ENCODE measurements at places on chromosomes 2 and 18.

DNA sequence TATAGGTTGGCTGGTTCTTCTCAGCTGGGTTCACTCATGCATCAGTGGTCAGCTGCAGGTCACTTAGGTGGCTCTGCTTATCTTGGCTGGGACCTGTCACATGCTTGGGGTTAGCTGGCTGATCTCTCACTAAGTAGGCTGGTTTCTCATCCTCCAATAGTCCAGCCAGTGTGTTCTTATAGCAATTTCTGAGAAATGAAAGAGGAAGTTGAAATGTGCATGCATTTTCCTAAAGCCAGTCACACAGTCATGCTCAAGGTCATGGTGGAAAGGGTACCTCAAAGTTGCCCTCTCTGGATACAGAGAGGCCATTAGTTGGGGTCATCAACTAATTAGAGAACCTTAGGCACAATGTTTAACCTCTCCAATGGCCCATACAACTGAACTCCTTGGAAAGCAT, 64.4 kb downstream of the KLHL29 start:
- DNase-seq: no peak

GRCh38 chr2:204751472-204751871, 206.2 kb downstream of the PARD3B start:
- DNase-seq: no peak

GRCh38 chr18:36711813-36712444, 116.9 kb downstream of the TPGS2 start:
- DNase-seq: no peak

- DNase-seq: no peak
Observed at GRCh38 chr2:120955427-120955826, 219.8 kb downstream of the GLI2 start.

DNA sequence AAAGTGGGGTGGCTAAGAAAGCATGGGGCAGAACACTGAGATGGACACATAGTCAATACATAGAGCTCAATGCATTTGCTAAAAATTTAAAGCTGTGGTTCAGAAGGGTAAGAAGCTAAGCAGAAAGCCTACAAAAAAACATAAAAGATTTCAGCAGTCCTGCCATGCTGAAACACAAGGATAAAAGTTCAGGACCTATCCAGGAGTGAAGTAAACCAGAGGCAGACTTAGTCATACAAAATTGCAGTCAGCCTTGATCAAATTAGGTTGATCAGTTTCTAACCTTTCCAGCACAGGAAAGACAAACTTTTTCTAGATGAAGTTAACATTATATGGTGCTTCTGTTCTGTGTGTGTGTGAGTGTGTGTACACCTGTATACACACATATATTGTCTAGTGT, 120.8 kb upstream of the RBMS1 start:
- DNase-seq: no peak

- no peak for DNase-seq
Observed at GRCh38 chr2:189152483-189152882, 27.1 kb downstream of the COL5A2 start.

DNA sequence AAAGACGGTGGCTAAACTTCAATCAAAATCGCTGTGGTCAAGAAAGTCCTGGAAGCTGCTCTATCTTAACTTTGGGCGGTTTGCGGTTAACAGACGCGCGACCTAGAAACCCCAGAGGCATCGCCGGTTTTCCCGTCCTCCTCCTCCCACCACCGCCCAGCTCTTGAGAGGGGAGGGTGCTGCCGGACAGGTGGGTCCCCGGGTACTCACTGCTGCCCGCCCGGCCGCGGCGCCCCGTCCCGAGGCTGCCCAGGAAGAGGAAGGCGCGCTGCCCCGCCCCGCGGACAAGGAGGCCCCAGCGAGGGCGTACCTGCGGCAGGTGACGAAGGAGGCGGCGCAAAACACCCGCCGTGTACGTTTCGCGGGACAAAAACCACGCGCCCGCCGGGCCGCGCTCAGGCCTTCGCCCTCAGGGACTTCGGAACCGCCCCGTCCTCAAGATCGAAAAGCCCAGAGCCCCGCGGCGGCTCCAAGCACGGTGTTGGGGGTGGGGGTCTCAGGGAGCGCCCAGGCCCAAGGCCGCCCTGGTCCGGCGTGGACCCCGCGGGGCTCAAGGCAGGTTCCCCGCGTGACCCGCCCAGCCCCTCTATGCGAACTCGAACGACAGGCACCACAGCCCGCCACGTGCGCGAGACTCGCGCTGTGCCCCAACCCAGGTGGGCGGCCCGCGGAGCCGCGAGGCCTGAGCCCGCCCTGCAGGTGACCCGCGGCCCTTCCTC, at the start of gene SH3YL1:
Gene SH3YL1, minus strand, starts transcription at position 259 of the 719 bp plus-strand sequence. Its CDS starts 48 bp downstream, at position 211.
- DNase-seq: no peak

GRCh38 chr18:48191494-48191893, 217.7 kb downstream of the ZBTB7C start:
- DNase-seq: no peak

DNA sequence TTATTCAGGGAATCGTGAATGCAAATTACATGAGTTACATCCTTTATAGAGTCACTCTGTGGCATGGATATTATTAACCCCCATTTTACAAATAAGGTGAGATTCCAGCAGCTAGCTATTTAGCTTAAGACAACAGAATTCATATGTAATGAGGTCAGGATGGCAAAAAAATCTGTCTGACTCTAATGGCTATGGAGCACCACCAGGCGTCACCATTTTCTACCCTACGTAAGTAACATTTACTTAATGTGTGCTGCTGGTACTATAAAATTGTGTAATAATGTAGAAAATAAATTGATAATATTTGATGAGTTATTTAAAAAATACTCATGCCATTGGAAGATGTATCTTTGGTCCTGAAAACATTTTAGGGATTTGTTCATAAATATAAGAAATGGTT, 2040.1 kb upstream of the LRRTM1 start:
- no peak for DNase-seq

GRCh38 chr2:18986046-18986445, 372.4 kb downstream of the OSR1 start:
- DNase-seq: no peak

DNA sequence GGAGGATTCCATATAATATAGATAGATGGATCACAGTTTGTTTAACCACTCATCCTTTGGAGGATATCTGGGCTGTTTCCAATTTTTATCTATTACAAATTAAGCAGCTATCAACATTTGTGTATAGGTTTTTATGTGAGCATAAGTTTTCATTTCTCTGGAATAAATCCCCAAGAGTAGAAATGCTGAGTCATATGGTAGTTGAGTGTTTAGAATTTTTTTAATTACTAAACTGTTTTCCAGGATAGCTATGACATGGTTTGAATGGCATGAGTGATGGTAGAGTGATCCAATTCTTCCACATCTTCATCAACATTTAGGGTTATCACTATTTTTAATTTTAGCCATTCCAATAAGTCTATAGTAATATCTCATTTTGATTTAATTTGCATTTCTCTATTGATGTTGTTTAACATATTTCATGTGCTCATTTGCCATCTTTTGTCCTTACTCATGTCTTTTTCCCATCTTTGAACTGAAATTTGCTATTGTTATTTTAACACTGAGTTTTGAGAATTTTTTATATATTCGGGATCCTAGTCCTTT, 31.4 kb downstream of the ABCB11 start:
- DNase-seq: no peak

- DNase-seq: no peak
Observed at GRCh38 chr2:8607606-8608005, 74.2 kb upstream of the ID2 start.

GRCh38 chr2:160432633-160433032, 61.0 kb downstream of the RBMS1 start:
- no peak for DNase-seq

DNA sequence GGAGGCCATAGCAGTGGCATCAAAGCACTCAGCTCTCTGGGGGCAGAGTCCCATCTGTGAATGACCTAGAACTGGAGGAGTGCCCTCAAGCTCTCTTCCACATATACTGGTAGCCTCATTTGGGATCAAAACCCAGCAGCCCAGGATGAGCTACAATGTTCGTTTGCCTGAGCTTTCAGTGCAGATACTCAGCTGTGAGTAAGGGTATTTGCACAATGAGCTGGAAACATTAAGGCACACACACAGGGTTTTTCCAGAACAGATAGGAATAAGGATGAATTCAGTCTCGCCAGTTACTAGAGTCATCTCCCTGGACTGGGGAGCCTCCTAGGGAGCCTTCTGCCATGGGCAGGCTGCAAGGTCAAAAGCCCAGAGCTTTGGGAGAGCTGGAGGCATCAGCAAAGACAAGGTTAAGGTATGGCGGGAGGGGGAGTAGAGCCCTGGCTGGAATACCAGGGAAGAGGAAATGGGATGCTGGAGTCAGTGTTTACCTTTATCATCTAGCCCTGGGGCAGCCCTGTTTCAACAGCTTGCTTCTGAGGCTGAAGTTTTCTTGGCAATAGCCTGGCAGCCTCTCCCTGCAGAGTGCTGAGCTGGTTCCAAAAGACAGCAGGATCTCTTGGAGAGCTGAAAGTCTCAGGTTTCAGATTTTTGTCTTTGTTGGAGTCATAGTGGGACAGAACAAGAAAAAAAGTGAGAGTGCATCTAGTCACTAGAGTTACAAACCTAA, 187.7 kb downstream of the LOXHD1 start:
- no peak for DNase-seq

- no peak for DNase-seq
Observed at GRCh38 chr2:151808258-151809072, 19.8 kb downstream of the ARL5A start.

GRCh38 chr2:177548636-177549035, 156.1 kb downstream of the AGPS start:
- DNase-seq: no peak

GRCh38 chr18:24413148-24413547, 13.3 kb upstream of the IMPACT start:
- no peak for DNase-seq

GRCh38 chr2:22347306-22347705, 1037.7 kb upstream of the KLHL29 start:
- DNase-seq: no peak

- no peak for DNase-seq
Observed at GRCh38 chr2:68562934-68563333, 80.4 kb upstream of the PROKR1 start.

DNA sequence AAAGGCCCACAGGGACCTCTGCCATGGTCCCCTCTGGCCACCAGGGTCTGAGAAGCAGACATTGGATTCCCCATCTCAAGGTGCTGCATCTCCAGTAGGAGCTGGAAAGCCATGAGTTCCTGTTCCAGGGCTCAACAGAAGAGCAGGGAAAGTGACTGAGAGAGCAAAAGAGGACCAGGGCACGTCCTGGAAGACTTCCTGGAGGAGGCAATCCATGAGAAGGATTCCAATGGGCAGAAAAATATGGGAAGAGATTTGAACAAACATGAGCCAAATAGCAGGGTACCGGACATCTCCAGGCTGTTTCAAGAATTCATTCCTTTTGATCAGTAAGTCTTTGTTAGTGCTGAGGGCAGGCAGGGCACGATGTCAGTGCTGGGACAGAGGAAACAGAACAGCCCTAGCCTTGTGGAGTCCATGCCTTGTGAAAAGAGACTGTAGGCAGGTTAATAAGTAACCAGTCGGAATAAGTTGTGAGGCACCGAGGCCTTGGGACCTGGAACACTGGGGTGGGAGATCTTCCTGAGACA, 72.8 kb upstream of the TWIST2 start:
- no peak for DNase-seq

DNA sequence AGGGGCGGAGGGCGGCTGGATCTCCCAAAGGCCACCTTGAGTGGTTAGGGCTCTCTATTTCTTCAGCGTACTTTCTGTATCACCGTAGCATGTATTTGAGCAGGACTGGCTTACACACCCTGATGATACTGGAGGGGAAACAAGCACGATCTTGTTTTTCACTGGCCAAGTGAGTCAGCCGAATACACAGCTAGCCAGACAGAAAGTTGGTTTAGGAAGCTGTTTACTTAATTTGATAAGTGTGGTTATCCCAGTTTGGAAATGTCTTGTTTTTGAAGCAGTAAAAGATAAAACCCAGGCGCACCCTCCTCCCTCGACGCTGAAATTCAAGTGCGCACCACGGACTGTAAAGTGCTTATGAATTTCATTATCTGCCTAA, 582 bp downstream of the RIOK3 start:
- DNase-seq: no peak

DNA sequence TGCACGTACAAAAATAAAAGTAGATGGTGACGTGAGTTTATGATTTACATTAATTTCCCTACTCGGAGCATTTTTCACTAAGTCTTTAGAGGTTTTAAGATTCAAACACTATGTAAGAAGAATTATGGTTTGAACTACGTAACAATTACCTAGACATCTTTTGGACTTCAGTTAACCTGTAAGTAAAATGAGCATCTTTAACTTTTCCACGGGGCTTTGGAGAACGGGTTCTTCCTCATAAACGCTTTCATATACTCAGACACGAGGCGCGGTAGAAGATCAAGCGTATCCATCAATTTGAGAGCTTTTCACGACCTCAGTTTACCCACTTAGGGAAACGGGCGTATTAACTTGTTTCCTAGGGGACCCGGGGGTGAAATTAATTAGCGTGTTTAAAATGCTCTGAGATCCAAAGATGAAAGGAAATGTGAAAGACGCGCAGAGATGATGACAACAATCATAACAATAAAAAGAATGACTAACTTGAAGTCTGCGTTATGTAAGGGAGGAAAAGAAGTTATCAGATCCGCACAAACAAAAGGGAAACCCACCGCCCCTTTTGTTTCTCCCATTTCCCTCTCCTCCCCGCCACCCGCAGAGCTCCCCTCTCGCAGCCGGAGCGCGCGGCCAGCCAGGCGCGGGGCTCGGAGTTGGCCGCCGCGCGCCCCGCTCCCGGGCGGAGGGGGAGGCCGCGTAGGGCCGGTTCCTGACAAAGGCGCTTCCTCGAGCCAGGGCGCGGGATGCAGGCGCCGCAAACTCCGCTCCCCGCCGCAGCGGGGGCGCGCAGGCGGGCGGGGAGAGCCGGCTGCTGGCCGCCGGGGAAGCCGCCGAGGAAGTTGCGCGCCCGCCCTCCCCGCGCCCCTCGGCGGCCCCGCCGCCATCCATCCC, 807 bp downstream of the PELI1 start:
- DNase-seq: peak; percentile 27

GRCh38 chr18:63234432-63234831, 85.1 kb downstream of the BCL2 start:
- no peak for DNase-seq

DNA sequence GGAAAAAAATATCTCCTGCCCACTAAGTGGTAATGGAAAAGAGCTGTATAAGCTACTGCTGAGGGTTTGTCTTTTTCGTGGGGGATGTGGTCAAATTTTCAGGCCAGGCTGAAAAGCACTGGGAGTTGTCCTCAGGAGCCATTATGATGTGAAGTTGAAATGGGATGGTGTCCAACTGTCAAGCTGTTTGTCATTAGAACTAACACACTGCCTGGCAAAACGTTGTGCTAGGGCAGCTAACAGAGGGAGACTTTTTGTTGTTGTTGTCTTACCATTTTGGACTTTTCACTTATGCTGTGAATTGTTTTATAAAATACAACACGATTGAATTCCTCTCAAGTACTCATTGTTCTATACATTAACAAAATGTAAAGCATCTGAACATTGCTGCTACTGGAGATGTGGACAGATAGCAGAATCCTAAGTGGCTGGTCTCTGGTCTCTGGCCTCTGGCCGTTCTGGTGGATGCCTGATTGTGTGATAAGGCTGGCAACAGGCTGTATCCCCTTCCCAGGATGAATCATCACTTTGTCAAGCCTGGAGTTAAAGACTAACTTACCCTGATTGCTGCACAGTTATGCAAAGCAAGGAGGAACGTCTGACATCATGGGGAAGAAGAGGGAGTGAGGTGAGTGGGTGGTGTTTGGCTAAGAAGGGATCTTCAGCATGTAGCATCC, 2.3 kb downstream of the MYO1B start:
- no peak for DNase-seq

All from mesothelial cell of epicardium (in vitro differentiated cells).